ENCODE measurements at places on chromosomes 7 and 10. TPM values are rescaled to one million over a fixed set of nuclear protein-coding genes. Genes with fewer than 3 reads are reported as not detected.

DNA sequence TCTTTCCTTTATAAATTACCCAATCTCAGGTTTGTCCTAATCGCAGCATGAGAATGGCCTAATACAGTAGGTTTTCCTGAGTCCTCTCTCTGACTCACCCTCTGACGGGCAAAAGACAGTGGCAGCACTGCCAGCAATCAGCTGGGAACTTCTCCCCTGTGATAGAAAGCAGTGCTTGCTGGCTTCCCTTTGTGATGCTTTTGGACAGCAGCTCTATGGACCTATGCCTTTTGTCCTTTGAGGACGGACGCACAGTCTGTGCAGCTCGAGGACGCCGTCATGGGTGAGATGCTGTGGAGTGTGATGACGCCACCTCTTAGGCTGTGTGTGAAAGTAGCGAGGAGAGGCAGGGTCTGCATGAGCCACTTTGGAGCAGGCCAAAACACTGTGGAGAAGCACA is 68.8 kb downstream of the KIAA1217 start:
- no peaks in the 10 kb centered on the region for H3K36me3 ChIP-seq
- H3K27me3 ChIP-seq: no peaks in the 10 kb centered on the region
- H3K4me3 ChIP-seq: no peak overlapping the region
- no peak for DNase-seq

- no peak overlapping the region for H3K4me3 ChIP-seq
- no peaks in the 10 kb centered on the region for H3K36me3 ChIP-seq
- no peaks in the 10 kb centered on the region for H3K27me3 ChIP-seq
- H3K4me1 ChIP-seq: no peaks in the 10 kb centered on the region
Measured at GRCh38 chr7:128841921-128842673, 11.9 kb downstream of the FLNC start.

GRCh38 chr7:42099470-42100155 is 137.4 kb downstream of the GLI3 start:
- H3K27me3 ChIP-seq: no peaks in the 10 kb centered on the region
- no peak overlapping the region for H3K4me3 ChIP-seq
- no peaks in the 10 kb centered on the region for H3K36me3 ChIP-seq
- no peak overlapping the region for H3K27ac ChIP-seq
- no peaks in the 10 kb centered on the region for H3K4me1 ChIP-seq

DNA sequence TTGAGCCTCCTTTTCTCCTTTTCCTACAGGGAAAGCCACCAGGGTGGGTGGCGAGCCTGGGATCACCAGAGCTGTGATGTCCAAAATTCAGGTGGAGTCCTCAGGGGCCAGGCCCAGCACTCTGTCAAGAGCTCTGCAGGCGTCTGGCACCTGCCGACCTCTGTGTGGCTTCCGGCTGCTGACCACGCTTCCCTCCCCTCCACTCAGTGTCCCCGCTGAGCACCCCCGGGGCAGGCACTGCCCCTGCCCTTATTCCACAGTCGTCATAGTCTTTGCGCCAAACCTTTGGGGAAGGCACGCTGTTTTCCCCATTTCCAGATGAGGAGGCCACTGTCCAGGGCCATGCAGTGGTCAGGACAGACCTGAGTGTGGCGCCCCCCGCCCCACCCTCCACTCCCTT is 7.5 kb downstream of the MTG1 start:
- H3K36me3 ChIP-seq: no peaks in the 10 kb centered on the region
- no peaks in the 10 kb centered on the region for H3K27me3 ChIP-seq
- peak; percentile 12 for DNase-seq
- H3K4me3 ChIP-seq: no peak overlapping the region

DNA sequence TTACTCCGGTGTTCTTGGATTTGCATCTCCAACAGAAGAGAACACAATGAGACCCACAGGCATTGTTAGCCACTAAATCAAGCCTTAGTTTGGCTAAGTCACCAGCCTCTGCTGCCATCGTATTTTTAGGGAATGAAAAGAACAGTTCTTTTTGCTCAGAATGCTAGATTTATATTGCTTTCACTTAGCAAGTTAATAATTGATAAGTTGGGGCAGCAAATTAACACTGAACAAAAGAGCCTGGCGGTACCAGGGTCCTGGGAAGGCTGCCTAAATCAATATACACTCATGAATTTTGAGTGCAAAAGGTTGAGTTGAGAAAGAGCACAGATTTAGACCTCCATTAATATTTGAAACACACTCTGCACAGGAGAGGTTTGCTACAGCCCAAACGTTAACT is 767.7 kb downstream of the TYW1 start:
- no peak overlapping the region for H3K4me3 ChIP-seq
- H3K4me1 ChIP-seq: peaks cover 5% of the 10 kb centered on the region

DNA sequence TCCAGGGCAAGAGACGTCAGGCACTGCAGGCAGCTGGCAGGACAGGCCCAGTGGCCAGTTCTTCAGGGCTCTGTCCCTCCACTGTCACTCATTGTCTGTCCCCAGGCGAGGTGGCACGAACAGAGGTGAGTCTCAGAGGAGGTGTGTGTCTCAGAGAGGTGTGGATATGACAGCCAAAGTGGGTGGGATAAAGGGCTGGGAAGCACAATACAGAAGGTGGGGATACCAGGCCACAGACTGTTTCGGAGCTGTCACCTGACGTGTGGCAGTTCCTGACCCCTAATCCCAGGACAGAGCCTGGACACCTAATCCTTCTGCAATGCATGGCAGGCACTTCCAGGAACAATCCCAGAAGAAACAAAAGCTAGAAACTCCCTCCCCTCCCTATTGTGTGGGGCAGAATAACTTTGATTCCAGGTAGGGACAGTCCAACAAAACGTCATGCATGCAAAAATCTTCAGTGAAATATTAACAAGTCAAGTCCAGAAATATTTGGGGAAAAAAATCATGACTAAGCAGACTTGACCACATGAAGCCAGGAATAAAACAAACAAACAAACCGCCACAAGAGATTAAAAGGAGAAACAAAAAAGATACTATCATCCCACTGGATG is 11.6 kb downstream of the KLRG2 start:
- H3K27ac ChIP-seq: no peak overlapping the region
- H3K4me3 ChIP-seq: no peak overlapping the region
- no peak for DNase-seq
- no peaks in the 10 kb centered on the region for H3K36me3 ChIP-seq

DNA sequence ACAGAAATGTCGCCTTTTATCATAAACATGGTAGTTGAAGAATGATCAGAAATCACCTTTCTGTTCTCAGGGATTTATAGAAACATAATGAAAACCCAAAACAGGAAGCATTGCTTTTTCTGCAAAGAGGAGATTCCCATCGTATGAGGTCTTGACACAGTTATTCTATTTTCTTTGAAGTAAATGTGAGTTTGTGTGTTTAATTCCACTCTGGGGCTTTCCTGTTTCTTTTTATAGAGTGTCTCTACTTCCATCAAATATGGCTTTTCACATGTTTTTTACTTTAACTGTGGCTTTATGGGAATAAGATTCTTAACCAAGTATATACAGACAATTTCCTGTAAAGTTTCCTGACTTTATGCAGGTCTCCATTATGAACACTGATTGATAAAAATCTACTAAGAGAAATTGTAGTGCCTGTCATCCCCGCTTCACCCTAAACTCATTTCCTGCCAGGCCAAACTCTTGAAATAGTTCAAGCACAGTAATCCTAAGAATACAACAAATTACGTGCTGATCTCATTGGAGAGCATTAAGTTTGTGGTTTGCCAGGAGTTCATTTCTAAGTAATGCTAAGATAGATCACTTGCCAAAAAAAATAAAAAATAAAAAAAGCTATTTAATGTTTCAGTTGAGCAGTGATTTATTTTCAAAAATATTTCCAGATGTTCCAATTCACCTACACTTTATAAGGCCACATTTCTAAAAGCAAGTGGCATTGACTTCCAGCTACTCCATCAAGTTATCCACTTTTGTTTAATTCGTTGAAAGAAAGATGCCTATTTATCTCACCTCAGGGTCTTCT is 52.2 kb upstream of the SEC61G start:
- H3K4me3 ChIP-seq: no peak overlapping the region
- H3K4me1 ChIP-seq: no peaks in the 10 kb centered on the region
- no peak for DNase-seq

DNA sequence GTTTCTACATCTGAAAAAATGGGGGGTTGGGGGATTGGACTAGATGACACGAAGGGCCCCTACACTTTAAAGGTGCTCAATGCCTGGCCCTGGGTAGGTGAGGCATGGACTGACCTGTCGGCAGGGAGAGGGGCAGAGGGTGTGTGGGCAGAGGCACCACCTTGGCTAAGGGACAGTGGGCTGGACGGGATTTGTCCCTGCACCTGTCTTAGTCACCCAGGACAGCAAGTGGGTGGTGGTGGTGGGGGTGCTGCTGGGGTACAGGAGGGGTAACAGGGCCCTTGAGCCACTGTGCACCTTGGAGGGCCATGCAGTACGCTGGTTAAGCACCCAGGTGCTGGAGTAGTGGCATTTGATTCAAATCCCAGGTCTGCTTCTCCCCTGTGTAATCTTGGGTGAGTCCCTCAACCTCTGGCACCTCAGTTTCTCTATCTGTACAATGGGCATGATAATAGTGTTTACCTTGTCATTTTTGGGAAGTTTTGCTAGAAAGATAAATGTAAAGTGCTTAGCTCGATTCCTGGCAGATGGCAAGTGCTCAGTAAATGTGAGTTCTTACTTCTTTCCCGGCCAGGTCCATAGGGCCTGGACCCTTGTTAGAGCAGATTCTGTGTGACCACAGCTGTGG is 18.1 kb upstream of the SFRP5 start:
- no peaks in the 10 kb centered on the region for H3K36me3 ChIP-seq
- H3K27me3 ChIP-seq: no peaks in the 10 kb centered on the region
- H3K4me3 ChIP-seq: no peak overlapping the region
- H3K4me1 ChIP-seq: no peaks in the 10 kb centered on the region
- no peak overlapping the region for H3K27ac ChIP-seq
- no peak for DNase-seq

GRCh38 chr10:11355592-11355991 is 255.9 kb downstream of the USP6NL start:
- no peak overlapping the region for H3K27ac ChIP-seq
- no peak for DNase-seq
- H3K4me3 ChIP-seq: no peak overlapping the region
- no peaks in the 10 kb centered on the region for H3K36me3 ChIP-seq
- no peaks in the 10 kb centered on the region for H3K27me3 ChIP-seq
- no peaks in the 10 kb centered on the region for H3K4me1 ChIP-seq

DNA sequence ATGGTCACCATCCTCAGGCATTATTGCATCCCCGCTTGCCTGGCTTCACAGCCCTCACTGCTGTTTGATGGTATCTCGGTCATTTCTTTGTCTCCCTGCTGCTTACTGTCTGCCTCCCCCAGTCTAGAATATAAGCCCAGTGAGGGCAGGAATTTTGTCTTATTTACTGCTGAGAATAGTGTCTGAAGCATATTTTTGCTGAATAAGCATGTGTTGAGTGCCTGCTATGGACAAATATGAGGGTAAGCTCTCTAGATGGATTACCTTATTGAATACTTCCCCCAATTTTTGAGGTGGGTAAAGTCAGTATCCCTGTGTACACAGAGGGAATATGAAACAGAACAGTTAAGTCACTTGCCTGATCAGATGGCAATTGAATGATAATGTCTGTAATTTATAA is 36.5 kb upstream of the CABCOCO1 start:
- no peaks in the 10 kb centered on the region for H3K36me3 ChIP-seq
- no peaks in the 10 kb centered on the region for H3K4me1 ChIP-seq
- no peak overlapping the region for H3K27ac ChIP-seq
- H3K4me3 ChIP-seq: no peak overlapping the region
- DNase-seq: no peak
- H3K27me3 ChIP-seq: no peaks in the 10 kb centered on the region

GRCh38 chr7:121302214-121302745 is 26.5 kb upstream of the WNT16 start:
- no peaks in the 10 kb centered on the region for H3K27me3 ChIP-seq
- H3K4me3 ChIP-seq: no peak overlapping the region
- H3K27ac ChIP-seq: no peak overlapping the region
- H3K36me3 ChIP-seq: no peaks in the 10 kb centered on the region
- no peak for DNase-seq
- H3K4me1 ChIP-seq: no peaks in the 10 kb centered on the region

GRCh38 chr10:112961609-112962008 is 11.6 kb downstream of the TCF7L2 start:
- H3K36me3 ChIP-seq: peaks cover 1% of the 10 kb centered on the region
- DNase-seq: no peak
- H3K4me1 ChIP-seq: peaks cover 4% of the 10 kb centered on the region
- H3K27ac ChIP-seq: no peak overlapping the region

- no peaks in the 10 kb centered on the region for H3K4me1 ChIP-seq
- H3K27me3 ChIP-seq: no peaks in the 10 kb centered on the region
- H3K27ac ChIP-seq: no peak overlapping the region
- H3K36me3 ChIP-seq: no peaks in the 10 kb centered on the region
- H3K4me3 ChIP-seq: no peak overlapping the region
Measured at GRCh38 chr7:116142850-116143249, 67.5 kb upstream of the TES start.

The NEUROG3 gene
- total RNA-seq: not detected

The KIAA1217 gene
- 24.5 TPM for total RNA-seq

The BLNK gene
- total RNA-seq: 47.7 TPM

Data from right lobe of liver (tissue), 6 donors.